Fibroblast of mammary gland (primary cell): ENCODE measurements at places on chromosomes 1 and 21.
A peak's percentile ranks its signal among the peaks of the same experiment; 100 is the strongest.

DNA sequence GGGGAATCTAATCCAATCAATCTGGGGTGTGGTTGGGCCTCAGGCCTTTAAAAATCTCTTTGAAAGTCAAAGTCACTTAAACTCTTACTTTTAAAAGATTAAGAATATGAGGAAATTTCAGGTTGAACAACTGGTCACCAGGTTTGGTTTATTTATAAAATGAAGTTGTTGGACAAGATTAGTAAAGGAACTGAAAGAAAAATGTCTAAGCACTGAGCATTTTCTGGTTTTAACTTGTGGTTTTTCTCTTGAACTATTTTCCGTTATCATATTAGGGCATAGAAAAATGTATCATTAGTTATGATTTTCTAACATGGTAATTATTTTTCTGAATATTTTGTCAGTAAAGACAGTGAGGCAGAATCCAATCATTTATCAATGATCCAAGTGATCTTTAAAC, 49.6 kb downstream of the RGS2 start:
- no peak for DNase-seq

GRCh38 chr1:102875756-102876155, 232.6 kb downstream of the COL11A1 start:
- DNase-seq, result no peak

DNA sequence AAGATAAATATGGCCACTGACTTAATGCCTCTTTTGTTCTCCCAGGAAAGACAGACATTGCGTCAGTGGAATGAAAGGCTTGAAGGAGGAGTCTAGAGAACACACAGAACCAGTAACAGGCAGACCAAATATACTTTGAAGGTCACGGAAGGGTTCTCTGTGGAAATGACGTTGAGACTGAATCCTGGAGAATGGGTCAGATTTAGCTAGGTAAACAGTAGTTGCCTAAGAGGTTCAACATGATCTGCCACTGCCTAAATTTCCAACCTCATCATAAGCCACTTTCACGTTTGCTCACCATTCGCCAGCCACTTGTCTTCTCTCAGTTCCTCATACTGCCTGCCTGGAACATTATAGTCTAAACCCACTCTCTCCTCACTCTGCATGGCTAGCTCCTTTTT, 20.5 kb downstream of the PLA2G4A start:
- DNase-seq, result no peak

- no peak for DNase-seq
These were observed 3.1 kb upstream of the NCF2 start for GRCh38 chr1:183593356-183593755.

DNA sequence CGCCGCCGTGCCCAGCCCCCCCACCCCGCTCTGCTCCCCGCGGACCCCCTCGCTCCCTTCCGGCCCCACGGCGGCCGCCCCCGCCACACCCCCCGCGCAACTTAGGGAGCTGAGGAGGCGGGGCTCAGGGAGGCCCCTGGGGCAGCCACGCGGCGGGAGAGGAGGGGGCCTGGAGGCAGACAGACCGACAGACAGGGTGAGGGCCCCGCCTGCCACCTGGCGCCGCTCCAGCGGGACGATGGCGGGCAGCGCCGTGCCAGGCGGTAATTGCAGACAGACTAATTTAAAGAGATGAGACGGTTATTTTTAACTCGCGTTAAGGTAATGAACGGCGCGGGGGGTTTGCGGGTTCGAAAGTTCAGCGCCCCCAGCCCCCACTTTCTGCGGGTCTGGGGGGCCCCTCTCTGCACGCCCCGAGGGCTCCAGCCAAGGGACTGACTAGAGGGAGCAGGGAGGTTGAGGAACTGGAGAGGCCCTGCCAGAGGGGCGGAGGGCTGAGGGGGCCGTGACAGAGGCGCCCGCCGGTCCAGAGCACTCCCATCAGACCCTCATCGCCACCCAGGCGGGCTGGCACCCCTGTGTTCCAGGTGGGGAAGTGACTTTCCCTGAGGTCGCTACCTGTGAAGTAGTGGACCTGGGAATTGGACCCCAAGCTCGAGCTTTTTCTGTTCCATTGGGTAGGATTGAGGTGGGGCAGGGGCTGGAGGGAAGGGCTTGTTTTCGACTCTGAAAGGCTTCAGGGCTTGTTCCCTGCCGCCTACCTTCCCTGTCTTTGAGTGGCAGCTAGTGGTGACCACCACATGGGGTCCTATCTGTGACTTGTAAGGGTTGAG, 5.4 kb downstream of the FOXO6 start:
- DNase-seq, result no peak

DNA sequence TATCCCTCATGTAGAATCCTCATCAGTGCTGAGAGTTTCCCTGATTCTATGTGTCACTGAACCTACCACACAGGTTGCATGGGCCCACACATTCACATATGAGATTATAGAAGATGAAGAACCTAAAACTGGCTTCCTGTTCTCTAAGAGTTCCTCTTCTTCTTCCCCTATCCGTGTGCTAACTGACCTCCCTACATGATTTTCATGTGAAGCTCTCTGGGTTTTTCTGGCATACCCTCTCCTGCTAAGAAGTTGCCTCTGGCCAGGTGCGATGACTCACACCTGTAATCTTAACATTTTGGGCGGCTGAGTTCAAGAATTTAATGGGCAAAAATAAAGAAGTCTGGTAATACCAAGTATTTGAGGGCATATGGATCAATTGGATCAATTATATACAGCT, 5.5 kb upstream of the CD244 start:
- DNase-seq, result no peak

DNA sequence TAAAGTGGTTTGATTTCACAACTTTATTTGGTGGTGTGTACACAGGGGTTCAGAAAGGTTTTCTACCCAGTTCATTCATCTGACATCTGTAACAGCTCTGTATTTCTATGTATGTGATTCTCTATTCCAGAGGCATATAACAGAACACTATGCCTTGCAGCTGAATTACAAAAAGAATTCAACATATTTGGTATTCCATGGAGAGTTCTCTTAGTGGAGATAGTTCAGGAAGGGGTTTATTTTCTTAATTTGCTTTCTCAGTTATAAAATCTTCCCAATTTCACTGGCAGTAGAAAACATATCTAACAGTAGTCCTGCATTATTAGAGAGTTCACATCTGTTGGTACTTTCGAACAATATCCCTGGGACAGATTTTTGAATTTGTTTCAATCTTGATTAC, 207.9 kb upstream of the LYPLAL1 start:
- DNase-seq, result no peak

GRCh38 chr21:27293239-27293638, 326.4 kb upstream of the ADAMTS5 start:
- no peak for DNase-seq

GRCh38 chr21:29091033-29091432, 17.6 kb upstream of the CCT8 start:
- DNase-seq, result peak; percentile 90

GRCh38 chr1:7398982-7399381, 372.1 kb upstream of the VAMP3 start:
- no peak for DNase-seq

DNA sequence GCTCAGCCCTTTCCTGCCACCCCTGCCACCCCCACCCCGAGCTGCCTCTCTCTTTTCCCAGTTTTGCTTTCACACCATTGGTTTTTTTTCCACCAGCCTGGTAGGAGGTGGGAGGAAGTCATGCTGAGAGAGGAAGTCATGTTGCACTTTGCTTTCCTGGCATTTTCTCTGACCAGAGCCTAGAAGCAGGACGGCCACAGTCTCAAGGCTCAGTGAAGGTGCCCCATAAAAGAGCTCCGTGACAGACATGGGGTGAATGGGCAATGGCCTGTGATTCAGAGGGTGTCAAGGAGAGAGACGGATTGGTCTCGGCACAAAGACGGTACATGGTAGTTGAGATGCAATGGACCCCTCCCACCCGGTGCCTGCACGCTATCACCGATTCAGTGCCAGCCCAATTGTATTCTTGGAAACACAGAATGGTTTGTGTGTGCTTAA, 42.1 kb upstream of the DMRTB1 start:
- DNase-seq, result no peak

GRCh38 chr1:173868266-173869020, at the start of gene ZBTB37:
ZBTB37 (plus strand) TSS chr1:173868380; CDS start chr1:173870226, 1,846 bp downstream.
- DNase-seq, result no peak

GRCh38 chr1:70455291-70455690, 44.2 kb downstream of the CTH start:
- DNase-seq, result peak; percentile 40

DNA sequence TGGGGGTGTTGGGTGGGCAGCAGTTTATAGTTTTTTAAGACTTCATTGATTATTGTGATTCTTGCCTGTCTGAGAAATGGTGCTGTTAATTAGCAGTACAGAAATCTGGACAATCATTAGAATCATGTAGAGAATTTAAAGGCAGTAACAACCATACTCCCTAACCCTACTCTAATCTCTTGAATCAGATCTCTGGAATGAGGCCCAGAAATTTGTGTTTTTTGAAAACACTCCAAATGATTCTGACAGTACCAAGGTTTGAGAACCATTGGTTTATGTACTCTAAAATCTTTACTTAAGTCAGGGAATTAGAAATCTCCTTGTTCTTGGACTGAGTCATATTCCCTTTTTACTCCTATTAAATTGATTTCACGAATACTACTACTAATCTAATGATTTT, 24.0 kb downstream of the FNBP1L start:
- peak; percentile 78 for DNase-seq

- no peak for DNase-seq
These were observed 78.1 kb downstream of the DDR2 start for GRCh38 chr1:162710345-162710744.

DNA sequence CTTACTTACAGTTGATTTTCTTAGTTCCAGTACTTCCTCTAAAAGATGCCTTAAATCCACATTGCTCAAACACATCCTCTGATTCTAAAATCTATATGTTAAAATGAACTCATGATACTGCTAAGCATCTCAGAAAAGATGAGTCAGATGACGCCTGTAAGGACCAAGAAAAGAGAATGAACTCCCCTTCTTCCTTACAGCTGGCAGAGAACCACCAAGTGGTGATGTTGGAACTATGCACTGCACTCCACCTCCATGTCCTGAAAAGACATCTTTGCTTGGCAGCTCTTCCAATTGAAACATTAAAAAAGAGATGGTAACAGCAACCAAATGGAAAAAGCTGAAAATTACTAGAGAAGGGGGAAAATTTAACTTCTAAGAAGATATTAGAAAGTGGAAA, 648.8 kb downstream of the PTPRC start:
- DNase-seq, result peak; percentile 18

GRCh38 chr1:115136706-115137105, 47.4 kb upstream of the TSPAN2 start:
- no peak for DNase-seq

- DNase-seq, result no peak
These were observed 110.9 kb downstream of the TOMM20 start for GRCh38 chr1:235017719-235018118.

DNA sequence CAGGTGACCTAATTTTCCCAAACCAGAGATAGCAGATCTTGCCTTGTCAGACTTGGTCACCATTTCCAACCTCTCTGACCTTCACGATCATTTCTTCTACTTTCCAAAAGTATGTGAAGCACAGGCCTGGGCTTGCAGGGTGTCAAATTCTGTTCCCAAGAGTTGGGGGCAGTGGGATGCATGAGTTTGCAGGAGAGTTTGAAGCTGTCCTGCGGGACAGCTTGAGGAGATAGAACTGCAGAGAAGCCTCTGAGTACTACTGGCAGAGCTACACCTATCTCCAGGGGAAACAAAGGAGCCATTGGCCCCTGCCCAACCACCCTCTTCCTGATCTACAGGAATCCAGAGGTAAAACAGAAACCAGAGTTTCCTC, 11.3 kb downstream of the TXNIP start:
- no peak for DNase-seq

- DNase-seq, result no peak
These were observed 77.9 kb downstream of the PLPP3 start for GRCh38 chr1:56501426-56501825.

- no peak for DNase-seq
These were observed 176.0 kb upstream of the NRIP1 start for GRCh38 chr21:15240848-15241247.

GRCh38 chr1:41800311-41800829, 118.4 kb downstream of the HIVEP3 start:
- no peak for DNase-seq

- peak; percentile 74 for DNase-seq
These were observed 987 bp upstream of the CDCP2 start for GRCh38 chr1:54153535-54154439.

DNA sequence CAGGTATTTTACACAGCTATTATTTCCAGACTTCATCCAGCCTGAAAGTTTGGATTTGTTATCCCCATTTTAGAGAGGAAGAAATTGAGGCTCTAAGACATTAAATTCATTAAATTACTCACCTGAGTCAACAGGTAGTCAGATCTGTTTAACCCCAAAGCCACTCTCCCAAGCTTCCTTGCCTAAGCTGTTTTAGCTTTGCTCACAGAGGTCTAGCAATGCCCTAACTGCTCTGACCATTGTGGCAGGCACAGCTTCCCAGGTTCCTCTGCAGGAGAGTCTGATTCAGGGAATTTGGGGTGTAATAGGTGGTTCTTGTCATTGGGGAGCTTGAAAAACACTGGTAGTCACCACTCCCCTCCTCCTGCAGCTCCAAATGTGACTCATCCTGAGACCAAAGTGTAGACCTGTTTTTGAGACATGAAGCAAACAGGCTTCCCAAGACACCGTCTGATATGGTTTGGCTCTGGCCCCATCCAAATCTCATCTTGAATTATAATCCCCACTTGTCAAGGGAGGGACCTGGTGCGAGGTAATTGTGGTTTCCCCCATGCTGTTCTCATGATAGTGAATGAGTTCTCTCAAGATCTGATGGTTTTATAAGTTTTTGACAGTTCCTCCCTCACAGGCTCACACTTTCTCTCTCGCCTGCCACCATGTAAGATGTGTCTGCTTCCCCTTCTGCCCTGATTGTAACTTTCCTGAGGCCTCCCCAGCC, 142.8 kb upstream of the DNAH14 start:
- peak; percentile 63 for DNase-seq

DNA sequence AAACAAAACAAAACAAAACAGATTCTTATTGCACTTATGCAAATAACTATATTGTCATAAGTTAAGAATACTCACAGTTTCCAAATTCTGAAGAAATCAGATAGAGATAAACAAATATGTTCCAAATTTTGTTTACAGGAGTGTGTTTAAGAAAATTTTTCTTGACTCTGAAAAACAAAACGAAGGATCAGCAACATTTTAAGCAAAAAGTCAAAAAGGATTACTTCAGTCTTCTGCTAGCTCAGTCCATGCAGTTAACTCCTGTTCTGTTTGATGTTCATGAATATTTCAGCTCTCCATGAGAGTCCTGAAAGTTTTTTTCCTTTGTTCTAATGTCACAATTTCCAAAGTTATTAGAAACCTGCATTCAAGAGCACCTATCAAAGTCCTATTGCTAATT, 33.2 kb upstream of the KLF18 start:
- no peak for DNase-seq

- no peak for DNase-seq
These were observed 60.1 kb downstream of the PTGER3 start for GRCh38 chr1:70987497-70987896.

DNA sequence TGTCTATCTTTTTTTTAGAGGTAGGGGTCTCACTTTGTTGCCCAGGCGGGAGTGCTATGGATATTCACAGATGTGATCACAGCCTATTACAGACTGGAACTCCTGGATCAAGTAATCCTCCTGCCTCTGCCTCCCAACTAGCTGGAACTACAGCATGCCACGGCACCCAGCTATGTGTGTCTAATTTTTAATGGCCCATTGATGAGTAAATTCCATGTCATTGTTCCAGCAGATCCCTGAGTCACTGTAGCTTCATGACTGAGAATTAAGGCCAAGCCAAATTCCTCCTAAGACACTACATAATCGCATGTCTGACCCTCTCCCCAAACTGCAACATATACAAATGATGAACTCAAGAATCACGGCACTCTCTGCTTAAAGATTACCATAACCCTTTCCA, 84.2 kb upstream of the RGS2 start:
- DNase-seq, result peak; percentile 73

GRCh38 chr1:56297208-56297607, 282.2 kb downstream of the PLPP3 start:
- no peak for DNase-seq

- DNase-seq, result no peak
These were observed 119.8 kb downstream of the PLA2G4A start for GRCh38 chr1:186948535-186948934.
